ENCODE measurements at places on chromosomes 2 and 18.

DNA sequence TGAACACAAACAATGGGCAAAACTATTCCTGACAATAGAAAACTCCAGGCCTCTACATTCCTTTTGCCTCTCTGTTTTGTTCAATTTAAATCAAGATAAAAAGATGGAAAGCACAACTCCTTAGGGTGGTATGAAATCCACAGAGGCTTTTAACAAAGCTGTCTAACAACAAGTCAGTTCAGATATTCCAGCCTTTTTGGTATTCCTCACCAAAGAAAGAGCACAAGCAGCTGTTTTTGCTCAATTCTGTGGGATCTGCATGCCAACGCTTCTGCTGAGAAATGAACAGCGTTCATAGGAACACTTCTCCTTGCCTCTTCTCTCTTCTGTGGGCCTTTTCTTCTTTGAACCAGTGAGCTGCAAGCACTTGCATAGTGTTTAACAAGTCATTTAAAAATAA lies 411.6 kb upstream of the TCF4 start:
- no peak for DNase-seq

- no peak for DNase-seq
Measured at GRCh38 chr2:173370198-173370597, 15.5 kb downstream of the CDCA7 start.

GRCh38 chr2:7961550-7961949 lies 720.3 kb upstream of the ID2 start:
- no peak for DNase-seq

DNA sequence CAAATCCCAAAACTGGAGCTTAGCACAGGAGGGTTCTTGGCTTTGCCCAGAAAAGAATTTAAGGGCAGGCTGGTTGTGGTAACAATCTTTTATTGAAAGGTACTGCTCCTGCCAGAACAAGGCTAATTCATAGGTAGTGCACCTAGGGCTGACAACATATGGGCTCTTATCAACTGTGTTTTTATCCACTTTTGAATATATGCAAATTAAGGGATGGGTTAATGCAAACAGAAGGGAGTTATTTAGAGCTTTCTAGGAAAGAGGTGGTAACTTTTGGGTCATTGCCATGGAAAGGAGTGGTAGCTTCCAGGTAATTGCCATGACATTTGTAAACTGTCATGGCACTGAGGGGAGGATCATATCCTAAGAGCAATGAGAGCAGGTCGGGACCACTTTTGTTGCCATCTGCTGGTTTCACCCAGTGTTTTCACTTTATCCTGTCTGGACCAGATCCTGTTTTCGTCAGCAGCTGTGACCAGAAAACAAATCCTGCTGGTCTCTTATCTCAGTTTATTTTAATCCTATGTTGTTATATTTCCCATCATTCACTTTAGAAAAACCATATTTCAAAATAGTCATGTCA lies 981 bp downstream of the C2orf66 start:
- no peak for DNase-seq

GRCh38 chr18:30712383-30712782 lies 330.2 kb downstream of the DSC3 start:
- DNase-seq, result no peak

DNA sequence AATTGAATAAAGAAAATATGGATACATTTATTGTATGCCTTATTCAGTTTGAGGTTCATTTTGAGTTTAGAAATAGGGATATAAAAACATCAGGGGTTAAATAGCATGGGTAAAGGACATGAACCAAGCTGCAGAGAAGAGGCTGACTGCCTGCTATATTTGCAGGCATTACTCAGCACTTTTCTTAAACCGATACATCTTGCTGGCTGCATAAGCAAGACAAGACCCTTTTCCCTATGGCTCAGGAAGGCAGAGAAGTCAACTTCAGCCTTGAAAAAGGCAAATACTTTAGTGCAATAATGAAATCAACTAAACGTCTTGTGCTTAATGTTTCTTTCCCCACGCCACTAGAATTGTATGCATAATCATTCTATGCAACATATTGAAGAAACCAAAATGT lies 36.4 kb downstream of the SCN1A start:
- DNase-seq, result no peak

DNA sequence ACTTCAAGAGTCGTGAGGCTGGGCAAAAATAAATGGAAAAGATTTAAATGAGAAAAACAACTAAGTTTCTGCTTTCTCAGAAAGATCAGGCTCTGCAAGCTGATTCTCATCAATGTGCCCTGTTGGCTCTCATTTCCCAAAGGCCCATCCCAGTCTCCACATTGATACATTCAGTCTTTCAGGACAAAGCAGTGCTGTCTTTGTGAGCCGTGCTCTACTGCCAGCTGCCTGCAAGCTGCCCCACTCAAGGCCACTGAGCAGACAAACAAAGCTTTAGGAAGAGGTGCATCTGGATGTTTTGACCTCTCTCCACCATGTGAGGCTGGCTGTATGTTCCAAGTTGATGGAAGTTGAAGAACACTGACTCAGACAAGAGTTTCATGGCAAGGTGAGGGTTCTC lies 48.8 kb downstream of the FSHR start:
- no peak for DNase-seq

DNA sequence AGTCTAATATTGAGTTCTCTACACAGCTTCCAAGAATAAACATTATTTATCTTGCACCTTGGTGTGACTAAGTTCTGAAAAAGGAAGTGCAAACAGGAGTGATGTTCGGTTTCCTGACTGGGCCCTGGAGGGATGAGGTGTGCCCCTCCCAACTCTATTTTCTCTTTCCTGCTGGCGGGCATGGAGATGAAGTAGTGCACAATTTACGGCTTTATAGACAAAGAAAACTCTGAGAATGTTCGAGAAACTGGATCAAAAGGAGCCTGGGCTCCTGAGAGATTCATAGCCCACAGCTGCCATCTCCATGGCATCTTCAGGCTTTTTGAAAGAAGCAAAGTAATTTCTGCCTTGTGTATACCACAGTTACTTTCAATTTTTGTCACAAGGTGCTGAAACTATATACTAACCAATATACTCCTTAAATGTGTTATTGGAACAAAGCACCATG lies 22.3 kb downstream of the LRATD1 start:
- DNase-seq, result no peak

DNA sequence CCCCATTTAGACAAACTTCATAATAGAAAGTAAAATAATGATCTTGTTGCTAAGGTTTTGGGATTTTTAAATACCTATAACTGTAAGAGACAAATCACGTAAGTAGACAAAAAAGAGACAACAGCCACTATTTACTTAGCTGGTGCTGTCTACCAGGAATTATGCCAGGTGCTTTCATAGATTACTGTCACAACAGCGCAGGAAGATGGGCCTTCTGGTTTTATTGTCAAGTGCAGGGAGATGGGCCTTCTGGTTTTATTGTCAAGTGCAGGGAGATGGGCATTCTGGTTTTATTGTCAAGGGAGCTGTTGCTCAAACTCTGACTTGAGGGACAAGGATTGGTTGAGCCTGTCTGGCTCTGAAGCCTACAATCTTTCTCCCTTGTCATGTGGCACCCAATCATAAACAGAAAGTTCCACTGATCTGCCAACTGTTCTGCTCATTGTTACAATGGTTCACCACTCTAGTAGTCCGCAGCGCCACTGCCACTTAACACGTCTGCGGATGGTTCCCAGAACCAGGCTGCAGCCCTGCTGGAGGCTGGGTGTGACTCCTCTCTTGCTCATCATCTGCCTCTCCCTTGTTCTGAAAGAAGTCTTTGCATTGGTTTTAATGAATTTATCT lies 95.0 kb downstream of the RNF144A start:
- DNase-seq, result no peak

GRCh38 chr2:39069890-39070465 lies 50.9 kb downstream of the SOS1 start:
- DNase-seq, result no peak

- DNase-seq, result no peak
Measured at GRCh38 chr2:168336786-168337388, 89.5 kb upstream of the STK39 start.

DNA sequence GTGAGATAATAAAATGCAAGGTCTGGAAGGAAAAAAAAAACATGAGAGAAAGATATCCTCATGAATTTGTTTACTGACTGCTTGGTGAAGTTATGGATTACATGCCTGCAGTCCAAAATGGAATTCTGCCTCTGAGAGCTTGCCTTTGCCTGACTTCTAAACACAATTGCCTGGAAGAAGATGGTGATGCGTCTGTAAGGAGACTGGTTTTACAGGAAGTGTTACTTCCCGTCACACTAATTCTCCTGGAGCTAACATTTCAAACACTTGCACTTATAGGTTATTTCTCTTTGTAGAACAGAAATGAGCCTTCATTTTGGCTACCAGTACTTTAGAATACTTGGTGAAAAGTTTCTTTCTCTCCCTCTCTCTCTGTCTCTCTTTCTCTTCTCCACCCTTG lies 884.3 kb downstream of the TSN start:
- DNase-seq, result no peak

DNA sequence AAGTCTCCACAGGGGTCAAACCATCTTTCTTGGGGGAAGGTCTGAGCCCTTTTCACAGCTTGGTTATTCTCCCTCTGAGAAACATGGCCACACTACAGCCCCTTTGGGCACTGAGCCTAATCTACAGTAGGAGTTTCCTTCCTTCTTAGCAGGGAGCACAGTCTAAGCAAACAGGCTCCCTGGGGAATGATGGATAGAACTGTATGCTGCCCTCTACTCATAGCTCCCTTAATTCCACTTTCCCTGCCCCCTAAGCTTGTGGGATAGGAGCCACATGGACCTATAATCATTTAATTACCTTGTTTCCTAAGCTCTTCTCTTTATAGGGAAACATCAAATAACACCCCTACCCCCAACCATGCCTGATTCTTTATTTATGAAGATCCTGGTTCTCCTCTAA lies 442.1 kb upstream of the MEX3C start:
- no peak for DNase-seq

GRCh38 chr2:174058026-174058425 lies 92.9 kb upstream of the SP3 start:
- DNase-seq, result no peak

DNA sequence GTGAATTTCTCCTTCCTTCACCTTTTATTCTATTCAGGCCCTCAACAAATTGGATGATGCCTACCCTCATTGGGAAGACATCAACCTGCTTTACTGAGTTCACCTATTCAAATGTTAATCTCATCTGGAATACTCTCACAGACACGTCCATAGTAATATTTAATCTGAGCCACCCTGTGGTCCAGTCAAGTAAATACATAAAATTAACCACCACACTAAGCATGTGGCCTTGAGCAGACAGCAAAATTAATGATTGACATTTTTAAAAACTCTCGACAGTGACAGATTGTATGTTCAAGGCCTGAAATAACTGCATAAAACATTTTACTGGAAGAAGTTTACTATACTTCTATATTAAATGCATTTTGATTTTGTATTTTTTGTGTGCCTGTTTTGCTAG lies 540.6 kb upstream of the GCFC2 start:
- no peak for DNase-seq

All from amygdala (tissue), 56 donors.